Transverse colon (tissue), 4 donors: ENCODE measurements at places on chromosomes 3 and 15. TPM values are rescaled to one million over a fixed set of nuclear protein-coding genes. Genes with fewer than 3 reads are reported as not detected.

- no peak for DNase-seq
Measured at GRCh38 chr15:100887211-100887913, 7.7 kb downstream of the ALDH1A3 start.

GRCh38 chr3:114235431-114235830 lies 1.9 kb downstream of the ZNF80 start:
- no peak for DNase-seq

Gene PPP2R3A
- total RNA-seq, result 41.0 TPM

Gene MESP1
- 12.4 TPM for total RNA-seq

Gene TBC1D23
- total RNA-seq, result 35.9 TPM

Gene MYL3
- 16.1 TPM for total RNA-seq

Gene EPHA6
- total RNA-seq, result 0.60 TPM

Gene LMOD3
- total RNA-seq, result not detected

Gene ACSBG1
- total RNA-seq, result not detected

Gene CHST2
- total RNA-seq, result 8.8 TPM

DNA sequence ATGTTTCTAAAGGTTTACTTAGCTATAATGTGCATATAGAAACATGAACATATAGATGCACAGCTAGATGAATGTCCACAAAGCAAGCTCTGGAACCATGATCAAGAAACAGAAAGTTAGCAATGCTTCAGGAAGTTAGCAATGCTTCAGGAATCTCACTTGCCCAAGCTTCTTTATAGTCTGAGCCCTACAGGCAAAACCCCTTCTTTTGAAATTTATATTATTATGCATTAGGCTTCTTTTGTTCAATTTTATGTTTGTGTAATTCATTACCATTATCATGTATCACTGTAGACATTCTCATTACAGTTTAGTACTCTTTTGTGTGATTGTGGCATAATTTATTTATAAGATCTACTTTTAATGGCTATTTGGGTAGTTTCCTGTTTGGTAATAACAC lies 286.4 kb upstream of the BCHE start:
- no peak for DNase-seq

Gene KNG1
- total RNA-seq, result 2.0 TPM

DNA sequence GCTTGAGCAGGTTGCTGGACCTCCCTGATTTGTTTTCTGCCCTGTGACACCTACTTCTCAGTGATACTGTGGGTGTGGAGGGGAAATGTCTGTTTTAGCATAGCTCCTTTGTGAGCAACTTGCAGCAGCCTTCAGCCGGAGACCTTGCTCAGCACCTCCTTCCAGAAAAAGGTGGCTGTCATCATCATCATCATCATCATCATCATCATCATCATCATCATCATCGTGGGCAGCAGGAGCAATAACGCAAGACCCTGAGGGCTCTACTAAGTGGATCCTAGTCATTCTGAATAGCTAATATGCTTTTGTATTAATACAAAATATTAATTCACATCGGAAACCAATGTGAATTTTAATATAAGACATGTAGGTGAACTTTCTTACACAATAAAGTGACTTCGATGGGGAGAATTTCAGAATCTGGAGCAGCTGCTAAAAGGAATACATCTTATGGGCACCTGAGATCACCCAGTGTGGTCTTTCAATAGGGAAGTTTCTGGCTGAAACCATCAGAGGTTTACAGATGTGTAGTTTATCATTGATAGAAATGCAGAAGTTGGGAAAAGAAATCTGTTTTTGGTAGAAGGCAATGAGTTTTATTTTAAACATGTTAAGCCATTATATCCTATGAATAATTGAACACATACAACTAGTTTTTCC lies 8.6 kb downstream of the GABRR3 start:
- DNase-seq, result no peak

Gene SPINT1
- 729 TPM for total RNA-seq

GRCh38 chr15:40118473-40118872 lies 9.8 kb upstream of the BMF start:
- DNase-seq, result no peak

Gene CD80
- not detected for total RNA-seq

DNA sequence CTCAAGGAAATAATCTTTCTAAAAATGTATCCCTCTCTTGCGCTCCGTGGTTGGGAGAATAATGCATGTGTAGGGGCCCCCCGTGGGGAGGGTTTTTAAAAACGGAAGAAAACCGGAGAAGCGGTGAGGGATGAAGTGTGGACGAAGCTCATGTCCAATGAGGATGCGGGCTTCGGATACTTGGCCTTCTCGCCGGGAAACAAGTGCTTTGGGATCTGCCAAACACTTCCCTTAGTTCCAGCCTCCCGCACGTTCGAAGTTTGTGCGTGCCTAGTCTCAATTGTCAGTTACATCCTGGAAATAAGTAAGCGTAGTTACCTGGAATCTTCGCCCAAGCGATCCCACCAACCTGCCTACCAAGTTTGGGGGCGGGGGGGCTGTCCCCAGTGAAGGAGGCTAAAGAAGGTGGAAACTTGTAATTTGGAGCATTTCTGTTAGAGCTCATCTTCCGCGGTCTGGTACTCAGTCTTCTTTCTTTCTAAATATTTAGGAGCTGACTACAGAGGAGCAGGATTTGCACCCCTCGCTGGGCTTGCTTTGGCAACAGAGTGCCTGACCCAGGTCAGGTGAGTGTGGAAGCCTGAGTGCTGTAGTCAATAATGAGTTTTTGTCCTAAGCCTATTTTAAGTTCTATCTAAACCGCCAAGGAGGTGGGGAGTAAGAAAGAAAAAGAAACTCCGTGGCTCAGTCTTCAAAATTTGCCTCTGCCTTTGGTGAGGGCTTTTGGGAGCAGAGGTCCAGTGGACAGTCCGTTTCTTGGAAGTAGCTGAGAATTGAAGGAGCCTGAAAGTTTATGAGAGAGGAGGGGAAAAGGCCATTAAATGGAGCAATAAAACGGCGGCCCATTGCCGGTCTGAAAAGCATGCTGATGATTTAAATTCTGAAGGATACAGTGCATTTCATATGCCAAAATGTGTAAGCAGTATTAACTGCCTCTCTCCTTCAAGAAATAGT lies 1.1 kb downstream of the ITPR1 start:
- peak; percentile 19 for DNase-seq

DNA sequence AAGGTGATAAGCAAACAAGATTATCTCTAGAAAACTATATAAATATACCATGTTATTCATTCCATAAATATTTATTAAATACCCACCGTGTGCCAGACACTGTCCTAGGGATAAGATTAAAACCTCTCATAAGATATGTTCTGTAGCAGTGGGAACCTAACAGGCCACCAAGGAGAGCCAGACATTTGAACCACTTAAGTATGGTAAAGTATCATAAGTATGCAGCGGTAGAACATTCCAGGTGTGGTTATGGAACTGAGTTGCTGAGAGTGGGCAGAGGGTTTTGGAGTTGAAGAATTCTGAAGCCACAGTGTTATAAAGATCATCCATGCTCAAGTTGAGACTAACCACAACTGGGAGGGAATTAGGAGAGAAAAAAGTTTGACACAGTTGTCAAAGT lies 14.7 kb downstream of the FILIP1L start:
- DNase-seq, result no peak

Gene TEX9
- 1.8 TPM for total RNA-seq

- peak; percentile 40 for DNase-seq
Measured at GRCh38 chr3:10194328-10195071, 29.8 kb downstream of the IRAK2 start.

GRCh38 chr15:40367686-40368611 lies 9.9 kb downstream of the DISP2 start:
- DNase-seq, result peak; percentile 91

Gene PLA2G4E
- total RNA-seq, result 0.32 TPM

DNA sequence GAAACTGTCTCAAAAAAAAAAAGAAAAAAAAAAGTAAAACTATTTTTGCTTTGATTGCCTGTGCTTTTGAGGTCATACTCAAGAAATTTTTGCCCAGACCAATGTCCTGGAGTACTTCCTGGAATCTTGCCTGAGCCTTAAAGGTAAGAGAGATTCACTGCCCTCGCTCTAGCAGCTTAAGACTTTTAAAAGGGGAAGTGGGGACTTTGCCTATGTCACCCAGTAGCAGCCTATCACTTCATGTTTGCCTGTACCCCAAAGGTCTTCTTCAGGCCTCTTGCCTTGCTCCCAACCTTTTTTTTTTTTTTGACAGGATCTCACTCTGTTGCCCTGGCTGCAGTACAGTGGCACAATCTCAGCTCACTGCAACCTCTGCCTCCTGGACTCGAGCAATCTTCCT lies 18.9 kb upstream of the GOLGB1 start:
- no peak for DNase-seq
